ENCODE measurements at places on chromosomes 5 and 9.

GRCh38 chr5:145218982-145219381 is 616.2 kb downstream of the PRELID2 start:
- no peak for DNase-seq

GRCh38 chr9:74817816-74818215 is 69.9 kb downstream of the TRPM6 start:
- no peak for DNase-seq

DNA sequence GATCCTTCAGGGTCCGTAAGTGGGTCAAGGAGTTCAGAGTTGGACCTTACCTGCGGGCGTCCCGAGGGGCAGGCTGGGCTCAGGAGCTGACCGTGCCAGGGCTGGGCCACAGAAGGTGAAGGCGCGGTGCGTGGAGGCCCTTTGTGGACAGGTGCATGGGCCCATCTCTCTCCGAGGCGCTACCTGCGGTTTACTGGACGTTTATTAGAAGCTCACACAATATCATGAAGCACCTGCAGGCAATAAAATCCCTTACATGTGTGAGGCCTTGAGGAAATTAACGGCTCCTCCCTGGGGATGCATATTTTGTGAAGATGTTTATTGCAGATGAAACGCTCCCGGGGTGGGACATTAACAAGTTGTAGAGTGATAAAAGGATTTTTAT is 79.8 kb upstream of the LMX1B start:
- no peak for DNase-seq

DNA sequence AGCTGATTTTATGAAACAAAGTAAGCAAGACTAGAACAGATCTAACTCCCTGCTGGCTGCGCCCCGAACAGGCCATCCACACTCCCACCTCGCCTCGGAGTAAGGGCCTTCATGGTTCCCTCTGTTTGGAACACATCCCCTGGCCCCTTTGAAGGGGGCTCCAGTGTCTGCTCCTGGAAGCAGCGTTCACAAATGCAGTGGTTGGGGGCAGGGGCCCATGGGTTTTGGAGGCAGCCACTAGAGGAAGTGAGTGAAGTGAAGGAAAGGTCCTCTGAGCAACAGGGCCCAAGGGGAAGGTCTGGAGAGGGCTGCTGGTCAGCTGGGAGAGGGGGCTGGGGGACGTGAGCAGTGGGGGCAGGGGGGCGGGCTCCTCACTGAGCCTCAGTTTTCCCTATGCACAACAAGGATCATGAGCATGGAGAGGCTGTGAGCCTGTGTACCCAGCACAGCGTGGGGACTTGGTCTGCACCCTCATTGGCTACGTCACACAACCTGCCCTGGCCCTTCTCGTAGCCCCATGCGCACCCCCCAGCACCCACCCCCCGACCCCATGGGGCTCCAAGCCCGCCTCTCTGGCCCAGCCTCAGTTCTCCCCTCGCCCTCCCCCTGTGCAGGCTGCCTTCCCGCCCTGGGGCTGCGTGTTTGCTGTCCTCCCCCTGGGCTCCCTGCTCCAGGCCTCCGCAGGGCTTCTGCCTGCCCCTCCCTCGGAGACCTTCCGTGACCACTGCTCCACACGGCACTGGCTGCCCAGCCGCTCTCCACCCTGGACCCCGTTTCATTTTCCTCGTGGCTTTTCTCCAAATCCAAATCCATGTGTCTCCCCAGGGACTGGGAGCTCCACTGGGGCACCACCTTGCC is 39.5 kb downstream of the RASGEF1C start:
- no peak for DNase-seq

DNA sequence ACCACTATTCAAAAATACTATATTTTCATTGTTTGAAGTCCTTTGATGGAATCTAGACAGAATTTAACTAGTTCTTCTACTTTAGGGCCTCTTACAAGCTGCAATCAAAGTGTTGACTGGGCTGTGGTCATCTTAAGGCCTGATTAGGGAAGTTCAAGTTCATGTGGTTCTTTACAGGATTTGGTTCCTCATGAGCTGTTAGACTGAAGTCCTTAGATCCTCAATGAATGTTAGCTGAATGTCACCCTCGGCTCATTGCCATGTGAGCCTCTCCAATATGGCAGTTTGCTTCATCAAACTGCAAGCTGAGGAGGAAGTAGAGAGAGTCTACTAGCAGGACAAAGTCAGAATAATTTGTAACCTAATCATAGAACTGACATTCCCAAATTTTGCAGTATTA is 135.1 kb downstream of the CSNK1G3 start:
- DNase-seq, result no peak

DNA sequence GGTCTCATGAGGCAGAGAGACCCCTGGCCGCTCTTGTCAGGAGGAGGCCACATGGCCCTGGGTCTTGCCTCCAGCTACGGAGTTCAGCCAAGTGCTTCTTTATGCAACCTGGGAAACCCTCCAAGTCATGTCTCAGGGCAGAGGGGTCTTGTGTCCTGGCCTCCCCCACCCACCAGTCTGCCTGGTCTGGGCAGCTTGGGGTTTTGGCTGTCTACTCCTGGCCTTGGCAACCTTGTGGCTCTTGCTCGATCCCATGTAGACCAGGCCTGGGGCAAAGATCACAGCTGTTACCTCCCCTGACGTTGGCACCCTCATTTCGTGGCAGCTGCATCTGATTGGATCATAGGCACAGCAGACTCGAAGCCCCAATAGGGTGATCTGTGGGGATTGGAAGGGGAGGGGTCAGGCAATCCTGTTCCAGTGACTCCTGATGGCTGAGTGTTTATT is 28.4 kb downstream of the JADE2 start:
- no peak for DNase-seq

GRCh38 chr5:176648474-176649194 is 1.4 kb downstream of the TSPAN17 start:
- peak; percentile 30 for DNase-seq

- DNase-seq, result no peak
Observed at GRCh38 chr5:21181609-21182125, 1193.7 kb upstream of the CDH18 start.

GRCh38 chr9:12719431-12719830 is 26.2 kb downstream of the TYRP1 start:
- no peak for DNase-seq

- DNase-seq, result no peak
Observed at GRCh38 chr9:90836411-90837080, 34.9 kb downstream of the SYK start.

DNA sequence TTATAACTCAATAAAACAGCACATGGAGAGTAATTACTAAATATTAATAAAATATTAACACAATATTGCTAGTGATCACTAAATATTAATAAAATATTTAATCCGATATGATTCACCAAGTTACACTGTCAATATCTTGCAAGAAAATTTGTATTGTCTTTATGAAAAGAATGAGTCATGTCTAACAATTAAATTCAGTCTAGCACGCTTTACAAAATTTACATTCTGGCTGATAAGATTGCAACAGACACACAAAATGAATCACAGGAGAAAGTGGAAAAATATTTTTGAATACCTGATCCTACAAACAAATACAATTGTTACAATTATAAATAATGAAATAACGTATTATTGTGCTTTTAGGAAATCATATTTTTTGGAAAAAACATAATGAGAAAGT is 567.2 kb downstream of the EFNA5 start:
- DNase-seq, result no peak
